ENCODE measurements at places on chromosomes 7 and 10.

- no peak for DNase-seq
Observed at GRCh38 chr10:116470071-116470470, 42.4 kb downstream of the PNLIPRP3 start.

DNA sequence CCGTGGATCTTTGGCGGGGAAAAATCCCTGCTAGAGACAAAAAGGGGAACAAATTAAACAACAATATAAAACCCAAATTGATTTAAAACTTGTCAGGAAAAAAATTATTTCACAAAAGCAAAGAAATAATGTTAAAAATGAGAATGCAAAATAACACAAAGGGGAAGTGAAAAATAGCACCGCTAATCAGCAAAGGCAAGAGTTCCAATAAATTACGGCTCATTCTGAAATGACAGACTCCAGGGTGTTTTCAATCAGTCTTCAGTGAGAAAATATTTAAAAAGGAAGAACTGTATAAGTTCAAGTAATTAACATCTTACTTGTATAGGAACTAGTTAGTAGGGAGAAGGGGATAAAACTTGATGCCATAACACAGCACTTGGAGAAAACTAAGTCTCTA, 336.8 kb downstream of the LRRTM3 start:
- DNase-seq = no peak

GRCh38 chr7:106009503-106010226, 46.6 kb downstream of the CDHR3 start:
- no peak for DNase-seq

DNA sequence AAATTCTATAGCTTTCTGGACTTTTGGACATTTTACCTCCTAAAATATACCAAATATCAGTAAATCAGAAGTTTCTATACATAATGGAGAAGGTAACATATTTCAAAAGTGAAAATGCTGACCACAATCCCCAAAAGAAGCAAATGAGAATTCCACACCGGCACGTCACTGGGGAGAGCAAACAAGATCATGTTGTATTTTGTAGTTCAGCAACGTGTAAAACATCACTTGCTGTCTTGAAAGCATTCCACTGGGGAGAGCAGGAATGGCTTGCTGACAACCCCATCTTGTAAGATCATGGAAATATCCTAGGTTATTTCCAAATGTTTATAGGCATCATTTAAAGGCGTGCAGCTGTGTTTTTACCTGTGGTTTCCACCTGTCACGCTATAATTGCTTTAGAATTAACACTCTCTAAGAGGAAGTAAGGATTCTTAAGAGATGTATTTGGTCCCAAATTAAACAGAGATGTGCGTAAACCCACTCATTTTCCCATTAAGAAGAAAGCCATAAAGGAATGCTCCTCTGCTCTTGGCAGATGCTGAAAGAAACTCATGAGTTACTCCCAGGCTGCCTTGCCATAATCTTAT, 397.1 kb upstream of the POT1 start:
- DNase-seq = no peak

DNA sequence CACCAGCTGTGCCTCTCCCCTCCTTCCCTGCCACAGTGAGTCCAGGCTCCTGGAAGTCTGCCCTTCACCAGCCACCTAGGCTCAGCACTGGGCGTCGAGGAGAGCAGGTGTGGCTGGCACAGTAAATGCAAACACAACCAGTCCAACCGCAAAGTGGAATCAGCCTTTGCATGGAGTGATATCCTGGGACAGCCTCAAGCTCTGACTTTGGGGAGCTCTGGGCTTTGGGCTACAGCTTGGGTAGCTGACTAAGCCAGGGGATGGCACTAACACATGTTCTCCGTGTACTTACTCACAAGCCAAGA, 312.4 kb downstream of the KCNMA1 start:
- no peak for DNase-seq

- DNase-seq = no peak
Observed at GRCh38 chr7:21868576-21868850, 77.2 kb downstream of the CDCA7L start.

DNA sequence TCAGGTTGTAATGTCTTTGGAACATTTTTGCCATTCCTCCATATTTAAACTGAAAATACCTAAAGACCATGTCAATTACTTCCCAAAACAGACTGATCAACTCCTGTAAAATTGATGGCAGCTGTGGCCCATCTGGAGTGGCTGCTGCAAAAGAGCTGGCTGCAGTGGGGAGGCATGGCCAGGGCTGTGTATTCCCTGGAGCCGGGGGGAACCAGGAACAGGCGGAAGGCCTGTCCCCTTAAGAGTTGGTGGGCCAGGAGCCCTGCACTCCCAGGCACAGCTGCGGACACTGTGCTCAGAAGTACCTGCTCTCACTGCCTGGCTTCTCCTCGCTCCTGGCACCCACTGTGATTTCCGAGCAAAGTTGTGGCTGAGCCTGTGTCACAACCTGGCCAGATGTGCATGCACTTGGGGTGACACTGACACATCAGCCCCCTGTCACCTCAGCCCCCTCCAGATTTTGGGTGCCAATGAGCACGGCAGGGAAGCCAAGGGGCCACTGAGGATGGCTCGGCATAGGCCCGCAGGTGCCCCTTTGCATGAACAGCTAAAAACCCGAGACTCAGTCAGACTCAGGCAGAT, 116.1 kb downstream of the DGKB start:
- no peak for DNase-seq

DNA sequence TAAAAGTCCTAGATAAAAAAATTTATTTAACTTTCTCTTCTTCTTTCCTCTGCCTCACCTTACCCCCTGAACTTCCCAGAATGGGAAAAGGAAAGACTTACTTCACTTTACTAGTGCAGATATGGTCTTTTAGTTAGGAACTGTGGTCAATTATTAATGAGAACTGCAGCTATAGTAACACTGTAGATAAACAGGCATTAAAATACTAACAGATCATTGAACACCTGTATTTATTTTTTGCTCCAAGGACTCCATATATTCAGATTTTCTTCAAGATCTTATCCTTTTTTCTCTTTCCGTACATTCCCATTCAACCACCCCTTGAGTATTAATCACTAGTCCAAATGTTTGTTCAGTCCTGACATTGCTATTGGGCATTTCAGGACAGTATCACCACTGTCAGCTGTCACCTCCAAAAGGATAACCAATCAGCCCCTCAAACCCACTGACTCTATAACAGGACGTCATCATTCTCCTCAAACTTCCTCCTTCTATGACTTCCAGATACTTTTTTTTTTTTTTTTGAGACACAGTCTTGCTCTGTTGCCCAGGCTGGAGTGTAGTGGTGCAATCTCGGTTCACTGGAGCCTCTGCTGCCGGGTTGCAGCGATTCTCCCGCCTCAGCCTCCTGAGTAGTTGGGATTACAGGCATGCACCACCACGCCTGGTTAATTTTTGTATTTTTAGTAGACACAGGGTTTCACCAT, 4.2 kb downstream of the CPVL start:
- DNase-seq = no peak

DNA sequence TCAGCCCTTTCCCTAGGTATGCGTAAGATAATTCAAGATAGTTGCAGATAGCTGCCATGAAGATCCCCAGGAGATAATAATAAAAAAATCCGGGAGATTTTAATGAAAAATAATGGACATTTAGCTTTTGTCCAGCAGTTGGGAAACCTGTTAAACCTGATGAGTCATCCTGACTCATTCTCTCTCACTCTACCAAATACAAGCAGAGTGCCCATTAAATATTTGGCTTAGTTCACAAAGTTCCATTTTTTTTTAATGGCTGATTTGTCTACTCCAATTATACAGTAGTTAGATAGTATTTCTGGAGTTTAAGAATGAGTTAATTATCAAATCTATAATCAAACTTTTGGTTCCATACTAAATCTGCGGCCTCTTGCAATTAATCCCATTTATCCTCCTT, 2.1 kb upstream of the SHTN1 start:
- no peak for DNase-seq

DNA sequence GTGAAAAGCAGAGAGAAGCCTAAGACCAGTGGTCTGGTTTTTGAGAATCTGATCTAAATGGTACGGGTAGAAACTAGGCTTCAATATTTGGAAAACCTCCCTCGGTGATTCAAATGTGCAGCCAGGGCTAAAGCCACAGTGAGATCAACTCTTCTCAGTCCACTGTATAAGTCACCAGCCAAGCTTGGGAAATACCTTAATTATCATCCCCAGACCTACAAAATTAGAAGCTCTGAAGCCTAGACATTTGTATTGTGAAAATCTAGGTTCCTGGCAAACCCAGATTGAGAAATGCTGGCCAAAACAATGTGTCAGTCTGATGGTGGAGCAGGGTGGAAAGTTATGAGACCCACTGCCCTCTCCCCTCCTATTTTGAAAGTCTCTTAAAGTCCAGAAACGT, 131.7 kb downstream of the DGKI start:
- DNase-seq = no peak

DNA sequence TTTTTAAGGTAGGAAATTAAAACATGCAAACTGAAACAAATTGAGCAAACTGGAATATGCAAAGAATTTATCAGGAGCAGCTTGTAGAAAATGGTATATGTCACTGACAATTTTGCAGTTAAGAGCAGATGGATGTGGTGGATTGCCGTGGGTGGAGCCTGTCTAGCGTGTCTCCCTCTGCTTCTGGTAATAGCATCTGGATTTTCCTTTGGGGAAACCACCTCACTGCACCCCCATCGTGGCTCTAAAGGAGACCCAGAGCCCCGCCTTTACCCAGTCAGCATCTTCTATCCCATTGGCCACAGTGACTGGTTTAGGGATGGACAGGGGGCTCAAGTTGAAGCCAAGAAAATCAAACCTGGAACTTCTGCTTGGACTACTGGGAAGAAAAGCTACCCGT, 142.9 kb downstream of the SVIL start:
- no peak for DNase-seq

- DNase-seq = no peak
Observed at GRCh38 chr10:108436096-108436495, 1271.6 kb upstream of the SORCS1 start.

- DNase-seq = no peak
Observed at GRCh38 chr10:97825020-97825760, 24.5 kb upstream of the GOLGA7B start.

- DNase-seq = no peak
Observed at GRCh38 chr10:125103466-125103865, 56.9 kb downstream of the CTBP2 start.

DNA sequence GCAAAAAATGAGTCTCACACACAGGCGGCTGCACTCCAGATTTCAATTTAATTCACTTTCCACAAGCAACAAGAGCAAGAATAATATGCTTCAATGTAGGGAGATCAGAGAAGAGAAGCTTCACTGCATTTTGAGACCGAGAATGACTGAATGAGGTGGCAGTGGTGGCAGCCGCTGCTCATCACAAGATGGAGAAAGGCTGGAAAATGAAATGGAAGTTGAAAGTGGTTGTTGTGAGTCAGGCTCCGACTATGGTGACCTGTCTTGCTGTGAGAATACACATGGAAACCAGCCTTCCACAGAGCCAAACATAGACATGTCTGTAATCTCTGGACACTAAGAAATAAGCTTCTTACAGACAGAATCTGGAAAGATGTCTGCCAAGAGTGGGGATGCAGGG, 499.6 kb upstream of the LRRN3 start:
- no peak for DNase-seq

DNA sequence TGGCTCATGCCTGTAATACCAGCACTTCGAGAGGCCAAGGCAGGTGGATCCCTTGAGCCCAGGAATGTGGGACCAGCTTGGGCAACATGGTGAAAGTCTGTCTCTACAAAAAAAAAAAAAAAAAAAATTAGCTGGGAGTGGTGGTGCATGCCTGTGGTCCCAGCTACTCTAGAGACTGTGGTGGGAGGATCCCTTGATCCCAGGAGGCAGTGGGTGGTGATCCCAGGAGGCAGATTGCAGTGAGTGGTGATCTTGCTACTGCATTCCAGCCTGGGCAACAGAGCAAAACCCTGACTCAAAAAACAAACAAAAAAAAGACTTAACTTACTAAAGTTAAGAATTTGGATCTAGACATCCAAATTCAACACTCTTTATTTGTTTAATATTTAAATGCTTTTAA, 10.2 kb upstream of the ADO start:
- DNase-seq = no peak

DNA sequence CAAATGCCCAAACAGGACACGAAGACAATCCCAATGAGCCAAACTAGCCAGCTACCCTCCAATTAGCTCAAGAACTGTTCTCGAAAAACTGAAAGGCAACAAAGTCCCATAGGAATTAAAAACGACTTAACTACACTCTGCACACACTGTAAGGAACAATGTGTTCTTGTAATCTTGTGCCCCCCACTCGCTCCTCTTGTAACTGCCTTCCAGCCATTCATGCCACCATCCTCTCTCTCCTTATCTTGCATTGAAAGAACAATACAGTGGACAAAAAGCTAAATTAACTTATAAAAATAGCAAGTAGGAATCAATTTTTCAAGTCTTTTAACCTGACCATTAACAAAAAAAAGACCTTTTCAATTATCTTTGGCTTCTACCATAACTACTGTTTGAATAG, 2.9 kb downstream of the CYTH3 start:
- no peak for DNase-seq

- DNase-seq = no peak
Observed at GRCh38 chr7:43584195-43584586, 1.3 kb downstream of the STK17A start.

DNA sequence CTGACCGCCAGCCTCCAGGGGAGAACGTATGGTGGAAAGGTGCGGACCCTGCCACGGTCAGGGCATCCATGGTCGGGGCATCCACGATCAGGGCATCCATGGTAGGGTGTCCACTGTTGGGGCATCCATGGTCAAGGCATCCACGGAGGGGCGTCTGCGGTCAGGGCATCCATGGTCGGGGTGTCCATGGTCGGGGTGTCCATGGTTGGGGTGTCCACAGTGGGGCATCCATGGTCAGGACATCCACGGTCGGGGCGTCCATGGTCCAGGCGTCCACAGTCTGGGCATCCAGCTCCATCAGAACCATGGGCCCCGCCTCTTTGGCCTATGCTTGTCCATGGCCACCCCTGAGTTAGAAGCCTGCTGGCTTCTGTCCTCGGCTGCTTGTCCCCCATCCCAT, 148.1 kb downstream of the ADARB2 start:
- DNase-seq = no peak

DNA sequence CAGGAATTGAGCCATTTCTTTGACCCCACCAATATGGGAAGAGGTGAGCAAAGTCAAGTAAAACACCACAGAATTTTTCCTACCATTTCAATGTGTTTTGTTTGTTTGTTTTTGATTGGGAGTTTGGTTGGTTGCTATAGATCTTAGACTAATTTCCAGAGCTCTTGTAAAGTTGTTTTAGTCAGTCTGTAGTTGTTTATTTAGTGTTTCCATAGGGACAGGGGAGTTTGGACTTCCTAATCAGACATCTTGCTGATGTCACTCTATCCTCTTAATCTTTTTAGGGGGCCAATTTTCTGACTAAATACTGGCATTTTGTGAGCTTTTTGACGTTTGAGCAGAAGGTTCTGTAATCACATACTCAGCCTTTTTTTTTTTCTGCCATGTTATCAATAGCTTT, 266.9 kb downstream of the ABCA13 start:
- no peak for DNase-seq

Measured in GM12878 (cell line).